C1 segment of cervical spinal cord (tissue), 14 donors: ENCODE measurements at places on chromosomes 5 and 9.

GRCh38 chr5:1292139-1292538, 2.7 kb downstream of the TERT start:
- no peak for DNase-seq

DNA sequence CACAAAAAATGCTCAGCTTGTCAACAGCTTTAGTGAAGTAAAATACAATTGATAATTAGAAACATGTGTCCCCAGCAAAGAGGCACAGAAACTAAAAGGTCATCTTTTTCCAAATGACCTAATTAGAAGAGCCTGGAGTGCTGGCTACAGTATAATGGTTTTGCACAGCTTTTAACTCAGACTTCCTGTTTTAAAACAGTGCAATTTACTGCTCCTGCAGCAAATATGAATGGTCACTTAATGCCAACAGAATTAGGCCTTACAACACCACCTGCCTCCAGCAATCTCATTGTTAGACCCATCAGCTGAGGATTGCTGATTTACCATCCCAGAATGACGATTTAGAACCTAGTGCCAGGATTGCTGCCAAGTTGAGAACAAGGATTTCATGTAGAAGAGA, 239.3 kb downstream of the CETN3 start:
- DNase-seq: no peak

GRCh38 chr5:54860321-54860720, 125.1 kb downstream of the ESM1 start:
- DNase-seq: no peak

- DNase-seq: no peak
These were observed 7.9 kb downstream of the BTNL9 start for GRCh38 chr5:181047921-181048320.

DNA sequence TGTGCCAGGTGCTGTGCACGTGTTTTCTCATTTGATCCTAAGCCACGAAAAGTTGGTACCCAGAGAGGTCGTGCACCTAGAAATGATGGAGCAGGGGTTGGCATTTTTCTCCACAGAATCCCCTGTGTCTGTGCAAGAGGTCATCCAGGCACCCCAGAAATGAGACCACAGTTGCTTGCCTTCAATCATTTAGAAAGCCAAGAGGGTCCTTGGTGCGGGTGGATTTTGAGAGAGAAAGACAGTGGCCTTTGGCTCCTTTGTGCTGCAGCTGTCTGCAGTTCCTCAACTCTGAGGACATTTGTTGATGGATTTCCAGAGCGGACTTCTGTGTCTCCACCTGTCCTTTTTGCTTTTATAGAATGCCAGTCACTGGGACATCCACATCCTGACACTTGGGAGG, 33.8 kb upstream of the SPRY4 start:
- DNase-seq: no peak
